WTC11 (cell line): ENCODE measurements at places on chromosomes 7 and 10.

DNA sequence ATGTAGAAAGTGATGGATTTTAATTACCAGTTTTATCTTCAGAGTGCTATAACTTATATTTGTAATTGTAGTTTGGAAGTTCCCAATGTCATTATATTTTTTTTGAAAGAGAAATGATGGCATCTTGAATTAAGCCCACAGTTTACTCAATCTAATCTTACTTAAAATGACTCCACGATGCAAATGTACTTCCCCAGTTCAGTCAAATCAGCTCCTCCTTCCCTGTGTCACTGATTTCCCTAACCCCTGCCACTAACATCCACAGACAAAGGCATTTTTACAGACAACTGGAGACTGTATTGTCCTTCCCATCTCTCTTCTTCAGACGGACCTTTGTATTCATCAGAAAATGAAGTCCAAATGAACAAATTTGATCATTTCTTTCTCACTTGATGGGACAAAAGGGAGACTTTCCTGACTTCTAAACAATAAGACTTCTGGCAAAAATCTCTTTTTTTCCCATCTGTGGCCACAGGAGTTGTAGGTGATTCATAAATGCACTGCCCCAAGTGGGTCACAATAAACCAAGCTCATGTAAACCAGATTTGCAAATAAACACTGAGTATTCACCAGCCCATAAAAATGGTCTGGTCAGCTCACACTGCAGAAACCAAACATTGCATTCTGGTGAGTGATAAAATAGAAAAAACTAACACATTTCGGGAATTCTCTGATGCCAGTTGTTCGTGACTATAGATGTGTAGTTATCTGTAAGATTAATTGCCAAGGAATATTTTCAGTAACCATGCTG, 162.9 kb downstream of the FANK1 start:
- no peak for DNase-seq

GRCh38 chr10:87700031-87700796, 40.5 kb downstream of the PAPSS2 start:
- no peak for DNase-seq

DNA sequence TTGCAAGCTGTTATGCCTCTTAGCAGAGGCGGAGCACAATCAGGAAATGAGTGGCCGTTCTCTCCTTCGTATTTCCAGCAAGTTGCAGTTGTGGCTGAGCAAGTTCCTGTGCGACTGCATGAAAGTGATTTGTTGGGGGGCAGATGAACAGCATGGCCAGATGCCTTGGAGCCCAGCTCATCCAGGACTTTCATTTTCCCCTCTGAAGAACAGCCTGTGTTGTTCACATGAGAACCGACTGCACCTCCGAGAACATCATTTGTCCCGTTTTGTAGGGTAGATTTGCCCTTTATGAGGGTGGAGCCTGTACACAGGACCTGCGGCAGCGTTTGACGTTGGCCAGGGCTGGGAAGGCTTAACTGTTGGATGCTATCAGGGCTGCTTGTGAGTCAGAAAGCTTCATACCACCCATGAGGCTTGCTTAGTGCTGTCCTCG, 4.4 kb downstream of the BAG3 start:
- no peak for DNase-seq

GRCh38 chr7:41416208-41416595, 286.7 kb downstream of the INHBA start:
- DNase-seq: no peak

- DNase-seq: no peak
Observed at GRCh38 chr7:156347132-156347531, 293.4 kb upstream of the RNF32 start.

- DNase-seq: no peak
Observed at GRCh38 chr10:64076322-64076940, 555.2 kb downstream of the REEP3 start.

- DNase-seq: no peak
Observed at GRCh38 chr10:24894309-24894708, 58.1 kb downstream of the PRTFDC1 start.

GRCh38 chr7:137992550-137993394, 9.1 kb downstream of the CREB3L2 start:
- DNase-seq: no peak

- DNase-seq: no peak
Observed at GRCh38 chr10:103872137-103872931, 17.0 kb upstream of the SH3PXD2A start.

DNA sequence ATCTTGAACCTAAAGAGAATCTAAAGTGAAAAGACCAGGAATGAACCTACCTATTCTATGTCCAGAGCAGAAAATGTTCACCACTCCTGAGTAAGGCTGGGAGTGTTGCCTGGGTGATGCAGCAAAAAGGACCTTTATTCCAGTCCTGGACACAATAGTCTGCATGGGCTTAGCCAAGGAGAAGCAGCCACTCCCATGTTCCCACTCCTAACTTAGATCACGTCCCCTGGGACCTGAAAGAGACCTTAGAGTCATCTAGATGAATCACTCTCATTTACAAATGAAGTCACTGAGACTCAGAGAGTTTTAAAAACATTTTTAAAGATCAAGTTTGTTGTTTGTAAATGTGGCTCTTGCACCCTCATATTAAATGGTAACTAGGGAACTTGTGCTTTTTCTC, 763.4 kb downstream of the KCNMA1 start:
- DNase-seq: no peak

GRCh38 chr10:133076274-133077038, 11.3 kb upstream of the ADGRA1 start:
- DNase-seq: no peak

GRCh38 chr10:123550675-123551096, 115.5 kb upstream of the GPR26 start:
- DNase-seq: no peak

GRCh38 chr10:48572414-48572813, 32.5 kb downstream of the ARHGAP22 start:
- DNase-seq: no peak

DNA sequence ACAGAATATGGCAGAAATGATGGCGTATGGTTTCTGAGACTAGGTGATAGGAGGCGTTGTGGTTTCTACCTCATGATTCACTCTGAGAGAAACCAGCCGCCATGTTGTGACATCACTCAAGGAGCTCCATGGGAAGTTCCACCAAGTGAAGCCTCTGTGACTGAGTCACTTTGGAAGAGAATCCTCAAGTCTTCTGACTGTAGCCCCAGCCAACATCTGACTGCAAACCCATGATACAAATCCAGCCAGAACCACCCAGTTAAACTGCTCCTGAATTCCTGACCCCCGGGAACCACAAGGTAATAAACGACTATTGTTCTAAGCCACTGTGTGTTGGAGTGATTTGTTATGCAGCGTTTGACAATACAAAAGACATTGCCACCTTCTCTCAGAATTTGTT, 91.1 kb upstream of the CARD11 start:
- no peak for DNase-seq
